ENCODE measurements at places on chromosomes 2 and 18.

DNA sequence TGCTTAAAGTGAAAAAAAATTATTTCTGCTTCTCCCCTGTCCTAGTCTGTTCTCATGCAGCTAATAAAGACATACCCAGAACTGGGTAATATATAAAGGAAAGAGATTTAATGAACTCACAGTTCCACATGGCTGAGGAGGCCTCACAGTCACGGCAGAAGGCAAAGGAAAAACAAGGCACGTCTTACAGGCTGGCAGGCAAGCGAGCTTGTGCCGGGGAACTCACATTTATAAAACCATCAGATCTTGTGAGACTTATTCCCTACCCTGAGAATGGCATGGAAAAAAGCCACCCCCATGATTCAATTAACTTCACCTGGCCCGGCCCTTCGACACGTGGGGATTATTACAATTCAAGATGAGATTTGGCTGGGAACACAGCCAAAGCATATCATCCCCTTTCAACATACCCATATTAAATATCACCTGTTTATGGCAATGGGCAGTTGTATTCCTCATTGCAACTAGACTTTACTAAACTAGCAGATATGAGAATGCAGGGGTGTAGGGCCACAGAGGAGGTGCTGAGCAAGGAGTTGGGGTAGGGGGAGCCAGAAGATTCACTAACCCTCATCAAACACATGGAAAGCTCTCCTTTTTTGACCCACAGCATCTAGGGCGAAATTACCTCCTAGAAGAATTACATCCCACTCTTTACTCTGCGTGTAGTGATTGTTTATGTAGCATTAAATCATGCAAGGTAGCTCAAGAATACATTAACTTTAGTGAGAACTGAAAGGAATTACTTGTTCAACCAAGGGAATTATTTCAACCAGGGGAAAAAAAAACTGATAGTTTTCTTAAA is 183.3 kb upstream of the DOK6 start:
- DNase-seq: peak; percentile 94

DNA sequence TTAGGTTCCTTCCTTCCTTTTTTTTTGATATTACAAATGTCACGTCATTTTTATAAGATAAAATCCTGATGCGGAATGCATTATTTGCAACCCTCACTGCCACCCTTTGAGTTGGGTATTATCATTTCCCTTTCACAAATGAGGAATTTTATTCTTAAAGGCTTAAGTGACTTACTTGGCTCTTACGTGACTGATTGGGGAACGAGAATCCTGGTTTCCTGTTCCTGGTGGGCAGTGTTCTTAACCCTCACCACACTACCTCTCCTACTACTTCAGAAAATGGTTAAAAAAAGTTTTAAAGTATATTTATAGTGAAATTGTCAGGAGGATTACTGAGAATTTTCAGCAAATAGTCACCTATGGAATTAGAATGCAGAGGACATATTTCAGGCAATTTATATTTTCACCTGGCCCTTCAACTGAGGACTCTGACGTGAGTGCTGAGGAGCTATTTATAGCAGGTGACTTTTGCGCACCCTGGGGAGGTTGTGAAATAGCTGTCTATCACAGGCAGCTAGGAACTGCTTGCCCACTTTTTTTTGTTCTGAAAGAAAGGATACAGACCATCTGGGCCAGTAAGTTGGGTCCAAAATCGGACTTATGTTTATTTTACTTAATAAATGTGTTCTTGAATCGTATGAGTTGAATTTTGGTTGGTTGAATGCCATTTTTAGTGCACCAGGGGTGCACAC is 18.7 kb upstream of the RASGRP3 start:
- DNase-seq: no peak

DNA sequence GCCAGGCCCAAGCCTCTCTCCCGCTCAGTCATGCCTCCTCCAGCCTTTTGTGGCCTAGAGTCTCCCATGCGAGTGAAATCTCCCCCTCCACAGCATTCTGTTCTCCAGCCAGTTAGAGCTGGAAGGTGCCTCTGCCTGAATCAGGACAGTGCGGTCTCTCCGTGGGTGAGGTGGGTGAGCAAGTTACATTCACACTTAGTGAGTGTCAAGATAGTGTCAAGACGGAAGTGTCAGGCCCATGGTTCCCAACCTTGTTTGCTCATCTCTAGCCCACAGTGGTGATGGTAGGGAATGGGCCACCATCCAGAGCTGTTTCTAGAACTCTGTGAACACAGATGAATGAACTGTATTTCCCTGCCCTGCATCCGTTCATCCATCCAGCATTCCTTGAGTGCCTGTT is 59.5 kb downstream of the LPIN1 start:
- DNase-seq: no peak

DNA sequence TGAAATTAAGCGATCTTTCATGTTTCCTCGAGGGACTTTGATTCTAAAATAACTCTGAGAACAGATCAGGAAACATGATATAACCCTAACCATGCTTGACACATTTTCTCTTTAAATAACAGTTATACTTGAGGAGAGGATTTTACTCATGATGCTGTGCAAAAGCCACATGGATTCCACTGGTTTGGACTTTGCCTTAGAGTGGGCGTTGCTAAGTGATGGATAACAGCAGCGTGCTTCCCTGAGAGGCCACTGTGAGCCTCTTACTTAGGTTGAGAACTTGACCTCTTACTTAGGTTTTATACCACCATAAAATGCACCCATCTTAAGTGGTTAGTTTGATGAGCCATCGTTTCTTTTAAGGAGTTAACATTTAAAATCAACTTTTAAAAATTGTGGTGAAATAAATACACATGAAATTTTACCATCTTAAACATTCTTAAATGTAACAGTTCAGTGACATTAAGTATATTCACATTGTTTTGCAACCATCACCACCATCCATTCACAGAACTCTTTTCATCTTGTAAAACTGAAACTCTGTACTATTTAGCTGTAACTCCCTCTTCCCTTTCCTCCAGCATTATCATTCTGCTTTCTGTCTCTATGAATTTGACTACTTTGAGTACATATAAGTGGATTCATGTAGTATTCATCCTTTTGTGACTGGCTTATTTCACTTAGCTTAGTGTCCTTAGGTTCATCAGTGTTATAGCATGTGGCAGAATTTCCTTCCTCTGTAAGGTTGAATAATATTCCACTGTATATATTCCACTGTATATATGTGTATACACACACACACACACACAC is 22.6 kb downstream of the ANXA4 start:
- DNase-seq: no peak

DNA sequence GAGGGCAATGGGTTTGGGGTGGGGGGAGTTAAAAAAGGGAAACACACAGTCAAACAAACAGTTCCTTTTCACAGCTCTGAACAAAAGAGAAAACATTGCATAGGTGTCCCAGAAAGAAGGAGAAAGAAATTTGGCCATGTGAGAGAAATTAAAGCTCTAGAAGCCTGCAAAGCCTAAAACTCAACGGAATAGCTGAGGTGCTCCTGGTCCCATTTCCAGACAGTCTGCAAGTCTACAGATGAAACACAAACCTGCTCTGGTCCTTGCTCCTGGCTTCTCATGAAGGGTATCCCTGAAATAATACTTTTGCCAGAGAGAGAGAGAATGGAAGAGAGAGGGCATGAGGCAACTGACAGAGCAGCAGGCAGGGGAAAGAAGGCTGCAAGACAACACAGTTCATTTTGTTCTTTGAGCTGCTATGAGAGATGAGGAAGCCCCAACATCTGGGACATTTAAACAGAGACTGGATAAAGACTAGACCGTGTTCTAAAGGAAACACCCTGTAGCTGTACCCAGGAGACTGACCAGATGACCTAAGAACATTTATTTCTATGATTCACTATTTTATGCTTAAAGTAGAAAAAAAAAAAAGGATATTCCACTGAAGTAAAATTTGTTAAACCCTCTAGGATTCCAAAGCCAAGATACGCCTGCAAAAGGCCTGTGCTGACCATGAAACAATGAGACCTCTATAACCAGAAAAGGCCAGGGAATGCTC is 57.3 kb upstream of the CYP26B1 start:
- DNase-seq: no peak

GRCh38 chr18:3046216-3046808 is 33.4 kb upstream of the LPIN2 start:
- DNase-seq: no peak

- no peak for DNase-seq
These were observed 136.5 kb upstream of the CDH20 start for GRCh38 chr18:61196750-61197149.

DNA sequence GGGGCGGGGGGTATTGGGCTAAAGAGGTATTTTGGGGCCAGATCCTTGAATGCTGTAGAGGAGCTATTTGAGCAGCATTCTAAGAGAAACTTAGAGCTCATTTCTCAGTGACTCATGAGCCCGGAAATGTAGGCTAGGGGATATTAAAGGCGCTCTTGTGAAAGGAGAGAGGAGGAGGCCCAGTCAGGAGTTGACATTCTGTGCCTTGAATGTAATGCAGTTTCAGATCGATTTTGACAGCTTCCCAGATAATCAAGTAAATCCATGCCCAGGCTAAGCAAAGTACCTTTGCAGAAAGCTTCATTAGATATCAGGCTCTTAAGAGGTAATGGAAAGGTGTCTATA is 1.5 kb downstream of the CAB39 start:
- DNase-seq: no peak

DNA sequence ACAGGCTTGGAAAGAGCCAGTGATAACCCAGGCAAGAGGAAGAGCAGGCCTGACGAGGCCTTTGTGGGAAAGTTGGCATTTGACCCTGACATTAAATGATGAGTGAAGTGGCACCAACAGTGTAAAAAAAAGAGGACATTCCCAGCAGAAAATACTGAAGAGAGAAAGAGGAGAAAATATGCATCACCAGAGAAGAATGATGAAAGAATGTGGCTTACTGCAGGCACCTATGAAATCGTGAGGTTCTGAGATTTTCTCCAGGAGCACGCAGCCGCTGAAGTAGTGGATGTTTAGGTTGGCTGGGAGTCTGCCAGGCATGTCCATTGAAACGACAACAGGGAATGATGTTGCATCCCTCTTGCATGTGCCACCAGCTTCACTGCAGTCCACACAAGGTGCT is 13.8 kb downstream of the EHD3 start:
- DNase-seq: no peak

GRCh38 chr2:145849466-145849865 is 1329.5 kb upstream of the ZEB2 start:
- no peak for DNase-seq

All from NCI-H1105 (cell line).